ENCODE measurements at places on chromosomes 2 and 18.

DNA sequence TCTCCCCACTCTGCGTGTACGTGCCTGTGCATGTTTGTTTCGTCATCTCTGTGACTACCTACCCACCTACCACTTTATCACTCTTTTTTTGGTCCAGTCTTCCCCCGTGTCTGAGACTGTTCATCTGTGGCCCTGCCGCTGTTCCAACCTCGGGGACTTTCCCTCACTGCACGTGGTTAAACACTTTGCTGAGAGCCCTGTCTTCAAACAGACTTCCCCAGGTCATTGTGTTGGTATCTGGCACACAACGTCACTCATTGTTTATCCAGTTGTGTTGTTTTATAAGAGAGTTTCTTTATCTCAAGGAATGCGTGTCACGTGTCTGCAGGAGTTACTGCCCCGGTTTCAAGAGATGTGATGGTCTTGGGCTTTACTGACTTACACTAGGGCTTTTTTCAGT lies 262.0 kb upstream of the RASGRP3 start:
- no peak for DNase-seq

DNA sequence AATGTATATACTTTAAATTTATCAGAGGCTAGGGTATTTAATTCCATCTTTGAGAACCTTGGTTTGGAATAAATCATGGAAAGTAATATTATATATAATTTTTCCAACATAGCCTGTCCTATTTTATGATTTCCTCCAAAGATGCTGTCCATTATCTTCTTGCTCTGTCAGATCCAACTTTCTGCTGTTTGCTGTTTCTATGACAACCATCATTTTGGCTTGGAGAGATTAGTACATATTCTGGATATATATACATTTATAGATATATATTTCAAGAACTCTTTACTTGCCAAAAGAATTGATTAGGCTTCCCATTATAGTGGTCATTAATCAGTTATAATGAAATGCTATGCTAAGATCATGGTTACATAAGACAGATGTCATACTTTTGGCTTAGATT lies 31.3 kb downstream of the CSRNP3 start:
- no peak for DNase-seq

DNA sequence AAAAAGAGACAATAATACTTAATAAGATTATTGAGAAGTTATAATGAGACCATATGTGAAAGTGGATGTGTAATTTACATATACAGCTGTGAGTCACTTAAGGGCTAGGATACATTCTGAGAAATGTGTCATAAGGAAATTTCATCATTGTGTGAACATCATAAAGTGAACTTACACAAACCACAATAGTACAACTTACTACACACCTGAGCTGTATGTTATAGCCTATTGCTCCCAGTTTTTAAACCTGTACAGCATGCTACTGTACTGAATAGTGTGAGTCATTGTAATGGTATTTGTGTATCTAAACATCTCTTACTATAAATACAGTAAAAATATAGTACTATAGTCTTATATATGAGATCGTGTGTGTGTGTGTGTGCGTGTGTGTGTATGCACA lies 1420.3 kb upstream of the PIK3C3 start:
- no peak for DNase-seq

- DNase-seq, result no peak
Observed at GRCh38 chr2:28209261-28209691, 183.4 kb upstream of the FOSL2 start.

- no peak for DNase-seq
Observed at GRCh38 chr2:164427111-164427510, 194.2 kb downstream of the GRB14 start.

GRCh38 chr2:135164431-135164830 lies 112.3 kb downstream of the RAB3GAP1 start:
- no peak for DNase-seq

All from activated CD4-positive, alpha-beta memory T cell treated with anti-CD3 and anti-CD28 coated beads, Interleukin-2, amount 10 ng/mL, durations not matched to agents 7 days and 5 days (primary cell).